ENCODE measurements at places on chromosomes 11 and 22.

GRCh38 chr22:38792833-38793232 is 1.1 kb downstream of the DNAL4 start:
- DNase-seq = no peak

- no peak for DNase-seq
Observed at GRCh38 chr11:124884869-124885479, 12.7 kb downstream of the ROBO4 start.

DNA sequence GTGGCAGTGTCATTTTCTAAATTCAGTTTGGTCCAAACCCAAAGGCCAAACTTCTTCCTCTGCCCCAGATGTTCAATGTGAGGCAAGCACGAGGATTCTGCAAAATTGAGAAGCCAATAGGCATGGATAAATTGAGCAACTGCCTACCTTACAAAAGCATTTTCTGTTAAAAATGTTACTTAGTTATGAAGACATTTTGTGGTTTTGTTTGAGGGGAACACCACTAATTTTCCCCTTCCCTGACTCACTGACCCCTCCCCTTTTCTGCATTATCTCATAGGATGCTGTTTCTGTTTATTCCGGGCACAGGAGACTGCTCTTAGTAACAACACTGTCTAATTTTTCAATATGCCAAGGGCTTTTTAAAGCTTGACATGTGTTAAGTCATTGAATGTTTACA is 462.8 kb downstream of the INSC start:
- no peak for DNase-seq

DNA sequence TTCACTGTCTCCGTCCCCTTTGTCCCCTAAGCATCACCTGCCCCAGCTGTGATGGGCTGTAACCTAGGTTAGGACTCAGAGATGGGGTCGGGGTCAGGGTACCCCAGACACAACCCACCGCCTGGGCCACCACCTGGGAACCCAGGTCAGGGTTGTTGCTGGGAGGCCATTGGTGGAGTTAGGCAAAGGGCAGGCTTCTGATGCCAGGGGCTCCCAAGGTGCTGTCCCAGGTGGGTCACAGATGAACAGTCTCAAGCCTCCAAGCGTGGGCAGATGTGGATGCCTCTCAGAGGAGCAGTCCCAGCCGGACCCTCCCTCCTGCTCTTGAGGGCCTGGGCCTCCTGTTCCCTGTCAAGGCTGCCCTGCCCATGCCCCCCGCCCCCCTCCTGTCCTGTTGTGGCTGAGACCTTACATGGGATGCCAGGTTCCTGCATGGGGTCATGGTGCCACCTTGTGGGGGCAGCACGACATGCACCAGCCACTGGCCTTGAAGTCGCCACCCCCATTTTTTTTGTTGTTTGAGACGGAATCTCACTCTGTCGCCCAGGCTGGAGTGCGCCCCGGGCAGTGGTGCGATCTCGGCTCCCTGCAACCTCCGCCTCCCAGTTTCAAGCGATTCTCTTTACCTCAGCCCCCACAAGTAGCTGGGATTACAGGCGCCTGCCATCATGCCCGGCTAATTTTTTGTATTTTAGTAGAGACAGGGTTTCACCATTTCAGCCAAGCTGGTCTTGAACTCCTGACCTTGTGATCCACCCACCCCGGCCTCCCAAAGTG is 12.1 kb downstream of the GATD1 start:
- no peak for DNase-seq

DNA sequence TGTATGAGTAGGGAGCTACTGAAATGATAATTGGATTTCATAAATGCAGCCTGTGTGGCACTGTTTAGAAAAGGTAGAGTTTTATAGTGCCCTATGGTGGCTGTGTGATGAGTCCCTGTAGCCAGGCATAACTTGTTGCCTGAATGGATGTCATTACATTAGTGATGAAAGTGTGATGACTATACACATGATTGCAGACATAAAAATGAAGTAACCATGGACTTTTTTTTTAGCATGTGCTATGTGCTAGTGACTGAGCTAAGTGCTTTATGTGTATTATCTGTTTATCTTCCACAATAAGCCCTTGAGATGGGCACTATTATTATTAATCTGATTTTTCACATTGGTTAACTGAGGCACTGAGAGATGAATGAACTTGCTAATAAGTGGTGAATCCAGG is 13.5 kb upstream of the GRAMD1B start:
- no peak for DNase-seq

- DNase-seq = no peak
Observed at GRCh38 chr11:45525393-45525792, 140.0 kb downstream of the CHST1 start.

DNA sequence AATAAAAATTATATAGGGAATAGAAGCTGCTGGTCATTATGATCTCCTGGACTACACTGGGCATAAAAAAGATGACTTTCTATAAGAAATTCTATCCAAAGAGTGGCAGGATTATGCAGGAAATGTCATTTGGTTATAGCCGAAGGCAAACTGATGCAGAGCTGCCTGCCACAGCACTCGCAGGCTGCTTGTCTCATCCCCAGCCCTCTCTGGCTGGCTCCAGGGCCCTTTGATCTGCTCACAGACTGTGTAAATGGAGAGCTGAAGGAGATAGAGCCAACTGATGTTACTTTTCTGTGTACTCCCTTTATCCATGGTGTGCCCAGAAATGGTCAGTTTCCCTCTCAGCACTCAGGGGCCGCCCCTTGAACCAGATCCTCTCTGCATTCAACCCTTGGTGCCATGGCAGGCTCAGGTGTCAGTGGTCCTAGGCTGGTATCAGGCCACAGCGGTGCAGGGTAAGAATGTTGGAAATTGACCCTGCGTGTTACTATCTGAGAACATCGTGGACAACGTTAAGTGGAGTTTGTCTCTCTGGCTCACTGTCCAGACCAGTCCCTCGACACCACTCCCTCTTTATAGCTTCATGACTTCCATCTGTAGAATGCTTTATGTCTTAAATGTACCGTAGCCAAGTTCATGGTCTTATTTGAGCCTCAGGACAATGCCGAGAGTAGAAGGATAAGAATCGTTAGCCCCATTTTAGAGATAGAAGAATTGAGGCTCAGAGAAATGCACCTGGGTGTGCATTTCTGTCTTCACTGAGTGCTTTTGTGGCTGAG is 27.8 kb downstream of the TEAD1 start:
- DNase-seq = no peak

DNA sequence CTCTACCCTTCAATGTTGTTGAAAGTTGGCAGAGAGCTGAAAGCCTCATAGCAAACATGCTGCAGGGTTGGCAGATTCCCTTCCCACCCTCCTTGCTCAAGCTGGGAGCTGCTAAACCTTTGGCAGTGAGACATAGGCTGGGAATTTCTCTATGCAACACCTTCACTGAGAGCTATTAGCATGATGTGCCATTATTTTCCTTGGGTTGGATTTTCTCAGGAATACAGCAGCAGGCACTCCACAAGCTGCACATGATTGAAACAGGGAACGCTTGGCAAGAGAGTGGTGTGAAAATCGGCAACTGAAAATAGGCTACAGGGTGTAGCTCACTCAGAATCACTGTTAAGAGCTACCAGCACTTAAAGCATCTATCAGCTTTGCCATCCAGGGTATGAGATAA is 9.6 kb upstream of the ALKBH3 start:
- no peak for DNase-seq

All from NCI-H2107 (cell line).